ENCODE measurements at places on chromosomes 4 and X.
A peak's percentile ranks its signal among the peaks of the same experiment; 100 is the strongest.

DNA sequence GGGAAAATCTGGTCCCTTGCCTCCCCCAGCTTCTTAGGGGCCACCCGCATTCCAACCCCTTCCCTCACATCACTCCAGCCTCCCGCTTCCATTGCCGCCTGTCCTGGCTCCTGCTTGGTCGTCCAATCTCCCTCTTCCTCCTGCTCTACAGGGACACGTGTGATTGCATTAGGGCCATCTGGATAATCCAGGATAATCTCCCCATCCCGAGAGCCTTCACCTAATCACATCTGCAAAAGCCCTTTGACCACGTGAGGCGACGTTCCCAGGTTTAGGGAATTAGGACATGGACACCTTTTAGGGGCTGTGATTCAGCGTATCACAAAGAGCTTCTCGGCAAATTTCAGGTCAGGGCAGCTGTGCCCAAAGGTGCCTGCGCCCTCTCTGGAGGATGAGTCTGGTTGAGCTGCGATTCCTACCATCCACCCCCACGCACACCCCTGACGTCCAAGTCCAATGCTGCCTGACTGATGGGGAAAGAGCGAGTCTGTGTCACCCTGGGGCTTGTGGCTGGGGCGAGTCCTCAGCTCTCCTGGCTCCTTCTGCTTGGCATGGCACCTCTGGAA, 104.6 kb downstream of the PSAPL1 start:
- no peak for DNase-seq

GRCh38 chrX:24169211-24169610, 19.7 kb downstream of the ZFX start:
- DNase-seq = no peak

DNA sequence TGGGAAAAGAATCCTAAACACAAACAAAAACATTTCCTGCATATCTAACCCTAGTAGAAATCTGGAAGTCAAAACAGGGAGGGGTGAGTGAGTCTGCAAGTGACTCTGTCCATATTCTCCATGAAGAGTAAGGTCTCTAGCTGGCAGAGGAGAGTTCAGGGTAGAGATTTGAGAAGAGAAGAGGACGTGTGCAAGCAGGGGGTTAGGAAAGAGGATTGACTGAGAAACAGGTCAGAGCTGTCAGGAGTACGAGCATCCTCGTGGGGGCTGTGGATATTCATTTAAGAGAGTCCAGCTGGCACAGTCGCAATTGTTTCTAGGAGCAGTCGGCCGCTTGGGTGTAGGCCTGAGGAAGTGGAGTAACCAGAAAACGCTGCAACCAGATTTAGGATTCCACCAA, 27.9 kb downstream of the PROM1 start:
- DNase-seq = no peak

GRCh38 chr4:37881811-37882210, 9.1 kb upstream of the TBC1D1 start:
- no peak for DNase-seq

DNA sequence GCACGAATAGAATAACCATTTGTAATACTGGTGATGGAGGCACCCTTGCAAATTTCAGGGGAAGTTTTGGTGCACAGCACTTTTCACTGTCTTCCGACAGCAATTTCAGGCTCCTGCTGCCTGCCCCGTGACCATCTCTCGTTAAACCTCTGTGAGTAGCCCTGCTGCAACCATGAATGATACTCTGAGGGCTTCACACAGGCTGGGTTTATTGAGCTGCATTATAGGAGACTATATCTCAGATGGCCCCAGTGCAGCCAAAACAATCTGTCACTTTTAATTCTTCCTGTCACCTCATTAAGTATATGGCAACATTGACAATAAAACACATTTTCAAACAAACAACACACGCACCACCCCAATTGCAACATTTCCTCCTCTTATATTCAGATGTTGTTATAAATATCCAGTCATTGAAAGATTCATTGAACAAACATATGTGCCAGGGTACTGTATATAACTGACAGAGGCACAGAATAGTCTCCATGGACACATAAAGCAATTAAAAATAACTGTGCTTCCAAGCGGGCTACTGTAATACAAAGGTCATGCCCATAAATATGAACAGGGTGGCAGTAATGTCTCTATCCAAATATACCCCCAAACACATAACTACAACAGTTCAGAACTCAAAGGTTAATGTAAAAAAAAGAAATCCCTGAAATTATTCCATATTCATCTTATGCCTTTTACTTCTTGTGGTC, 477.0 kb downstream of the GBA3 start:
- no peak for DNase-seq

- no peak for DNase-seq
These were observed 55.1 kb upstream of the PGAM4 start for GRCh38 chrX:78024349-78025059.

- DNase-seq = no peak
These were observed 1469.0 kb downstream of the TECRL start for GRCh38 chr4:62940229-62940628.

DNA sequence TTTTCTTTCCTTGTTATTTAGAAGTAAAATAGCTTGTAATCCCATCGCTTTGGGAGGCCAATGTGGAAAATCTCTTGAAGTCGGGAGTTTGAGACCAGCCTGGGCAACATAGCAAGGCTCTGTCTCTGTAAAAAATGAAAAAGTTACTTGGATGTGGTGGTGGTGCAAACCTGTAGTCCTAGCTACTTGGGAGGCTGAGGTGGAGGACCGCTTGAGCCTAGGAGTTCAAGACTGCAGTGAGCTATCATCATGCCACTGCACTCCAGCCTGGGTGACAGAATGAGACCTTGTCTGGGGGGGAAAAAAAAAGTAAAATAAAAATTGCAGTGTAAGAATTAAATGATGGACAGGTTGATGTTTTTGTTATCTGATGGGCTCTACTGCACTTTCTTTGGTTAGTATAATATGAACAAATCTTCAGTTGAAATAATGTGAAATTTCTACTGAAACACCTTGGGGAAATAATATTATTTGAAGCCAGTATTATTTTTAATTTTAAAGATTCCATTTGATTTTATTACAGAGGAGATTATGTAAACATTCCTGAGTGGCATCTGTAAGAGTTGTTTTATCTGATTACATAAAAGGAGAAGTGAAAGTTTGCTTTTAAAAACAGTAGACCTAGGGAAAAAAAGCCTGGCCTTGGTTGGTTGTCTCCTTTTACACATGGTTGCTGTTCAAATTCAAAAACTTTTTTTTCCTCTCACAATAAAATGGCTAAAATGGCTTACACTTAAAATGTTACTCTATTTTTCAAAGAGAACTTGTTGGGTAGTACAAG, 10.5 kb upstream of the NDUFC1 start:
- no peak for DNase-seq

DNA sequence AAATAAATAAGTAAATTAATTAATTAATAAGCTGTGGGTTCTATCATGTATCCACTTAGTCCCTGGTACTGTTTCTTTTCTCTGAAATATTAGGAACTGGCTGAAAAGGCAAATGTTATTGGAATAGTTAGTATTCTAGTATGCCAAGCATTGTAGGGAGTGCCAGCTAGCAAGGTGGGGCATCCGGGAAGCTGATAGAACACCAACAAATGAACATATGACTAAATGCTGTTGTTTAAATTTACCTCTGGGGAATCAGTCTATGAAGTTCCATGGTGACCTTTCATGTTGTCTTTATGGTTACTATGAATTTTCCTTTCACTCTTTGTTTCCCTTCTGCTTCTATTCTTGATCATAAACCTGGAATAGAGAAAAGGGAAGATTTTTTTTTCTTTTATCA, 32.7 kb downstream of the NUDT6 start:
- DNase-seq = no peak

GRCh38 chr4:54032558-54033135, 31.8 kb downstream of the CHIC2 start:
- peak; percentile 54 for DNase-seq

DNA sequence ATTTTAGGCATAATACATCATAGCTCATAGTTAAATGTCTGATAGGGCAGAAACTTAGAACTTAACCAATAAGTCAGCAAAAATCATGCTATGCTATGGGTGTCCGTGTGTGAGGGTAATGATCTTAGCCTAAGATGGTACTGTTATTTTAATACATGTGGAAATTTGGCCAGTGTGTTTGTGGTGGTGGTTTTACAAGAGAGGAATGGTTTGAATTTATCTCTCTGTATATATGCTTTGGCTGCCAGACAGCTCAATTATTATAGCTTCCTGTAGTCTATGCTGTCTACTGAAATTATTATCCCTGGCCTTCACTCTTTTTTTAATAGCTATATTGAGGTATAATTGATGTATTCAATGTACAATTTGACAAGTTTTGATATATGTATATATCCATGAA, 21.3 kb downstream of the ZNF330 start:
- DNase-seq = no peak

DNA sequence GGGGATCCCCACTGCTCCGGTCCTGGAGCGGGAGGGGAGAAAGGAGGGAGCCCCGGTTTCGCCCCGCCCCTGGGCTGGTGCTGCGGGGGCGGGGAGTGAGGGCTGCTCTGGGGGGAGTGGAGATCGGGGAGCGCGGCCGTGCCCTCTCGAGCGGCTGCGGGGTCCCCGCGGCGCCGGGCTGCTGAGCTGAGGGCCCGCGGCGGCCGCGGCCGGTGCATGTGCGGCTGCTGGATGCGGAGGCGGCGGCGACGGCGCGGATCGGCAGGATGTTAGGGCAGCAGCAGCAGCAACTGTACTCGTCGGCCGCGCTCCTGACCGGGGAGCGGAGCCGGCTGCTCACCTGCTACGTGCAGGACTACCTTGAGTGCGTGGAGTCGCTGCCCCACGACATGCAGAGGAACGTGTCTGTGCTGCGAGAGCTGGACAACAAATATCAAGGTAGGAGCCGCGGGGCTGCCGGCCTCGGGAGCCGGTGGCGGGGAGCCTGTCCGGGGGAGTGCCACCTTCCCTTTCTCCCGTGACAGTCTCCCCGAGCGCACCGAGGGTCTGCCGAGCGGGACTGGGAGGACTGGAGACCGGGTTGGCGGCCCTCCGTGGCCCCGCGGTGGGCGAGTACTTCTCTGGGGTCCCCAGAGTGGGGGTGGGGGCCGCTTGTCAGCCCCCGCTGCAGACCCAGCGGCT, at the start of gene ING2:
Gene ING2 (plus strand): TSS at position 129 of the 681 bp plus-strand sequence. CDS start 138 bp downstream, at position 267.
- DNase-seq = peak; percentile 19

- DNase-seq = no peak
These were observed 63.5 kb upstream of the PGM2 start for GRCh38 chr4:37762991-37763368.

- no peak for DNase-seq
These were observed 210.9 kb upstream of the HTR2C start for GRCh38 chrX:114372937-114373336.

All from SHP77 (cell line).